Stimulated activated CD4-positive, alpha-beta T cell treated with anti-CD3 and anti-CD28 coated beads, Interleukin-15, amount 100 ng/mL, for 48 hours (primary cell): ENCODE measurements at places on chromosomes 13 and 19.

DNA sequence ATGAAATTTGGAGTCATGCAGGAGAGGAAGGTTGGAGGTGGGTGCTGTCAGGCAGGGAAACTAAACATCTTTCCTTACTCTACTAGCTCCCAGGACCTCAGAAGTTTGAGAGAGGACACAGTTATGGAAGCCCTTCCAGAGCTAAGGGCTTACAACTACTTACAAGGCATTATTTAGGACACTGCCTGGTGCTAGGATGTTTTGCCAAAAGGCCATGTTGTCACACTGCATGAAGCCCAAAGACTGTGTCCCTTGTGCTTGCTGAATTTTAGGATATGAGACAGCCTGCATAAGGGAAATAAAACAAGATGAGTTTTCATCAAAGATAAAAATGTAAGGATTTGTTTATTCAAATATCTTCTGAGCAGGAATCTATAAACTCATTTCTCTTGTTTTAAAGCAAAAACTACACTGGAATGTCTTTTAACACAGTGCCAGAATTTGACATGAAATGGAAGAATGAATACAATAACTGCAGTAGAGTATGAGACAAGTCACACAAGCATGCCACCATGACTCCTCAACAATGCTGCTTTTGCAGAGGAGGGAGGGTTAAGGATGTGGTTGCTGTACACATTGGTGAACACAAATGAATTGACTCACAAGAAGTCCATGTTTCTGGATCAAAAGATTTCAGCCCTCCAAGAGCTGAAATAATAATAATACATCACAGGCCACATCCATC is 258.4 kb downstream of the SPRY2 start:
- DNase-seq: no peak

- peak; percentile 59 for DNase-seq
Observed at GRCh38 chr19:42253245-42254088, 1.5 kb downstream of the ERF start.

GRCh38 chr19:1503089-1503924 is 9.5 kb downstream of the ADAMTSL5 start:
- peak; percentile 75 for DNase-seq

GRCh38 chr13:50098693-50099092 is 83.4 kb downstream of the KCNRG start:
- DNase-seq: no peak

DNA sequence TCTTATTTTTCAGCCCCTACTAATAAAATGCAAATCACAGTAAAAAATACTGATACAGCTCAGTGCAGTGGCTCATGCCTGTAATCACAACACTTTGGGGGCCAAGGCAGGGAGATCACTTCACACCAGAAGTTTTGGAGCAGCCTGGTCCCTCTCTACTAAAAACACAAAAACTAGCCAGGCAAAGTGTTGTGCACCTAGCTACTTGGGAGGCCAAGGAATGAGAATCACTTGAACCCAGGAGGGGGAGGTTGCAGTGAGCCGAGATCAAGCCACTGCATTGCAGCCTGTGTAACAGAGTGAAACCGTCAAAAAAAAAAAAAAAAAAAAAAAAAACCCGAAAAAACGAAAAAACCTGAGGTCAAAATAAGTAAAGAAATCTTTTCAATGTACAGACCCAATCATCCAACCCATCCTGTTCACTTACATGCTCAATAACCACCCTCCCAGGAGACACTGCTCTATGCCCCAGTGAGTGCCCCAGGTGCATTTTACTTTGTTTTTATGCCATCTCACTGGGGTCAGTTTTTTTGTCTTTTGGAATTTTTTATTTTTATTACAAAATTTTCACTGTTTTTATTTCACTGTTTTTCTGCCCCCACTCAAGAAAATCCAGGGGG is 107.0 kb downstream of the ZNF486 start:
- DNase-seq: no peak

DNA sequence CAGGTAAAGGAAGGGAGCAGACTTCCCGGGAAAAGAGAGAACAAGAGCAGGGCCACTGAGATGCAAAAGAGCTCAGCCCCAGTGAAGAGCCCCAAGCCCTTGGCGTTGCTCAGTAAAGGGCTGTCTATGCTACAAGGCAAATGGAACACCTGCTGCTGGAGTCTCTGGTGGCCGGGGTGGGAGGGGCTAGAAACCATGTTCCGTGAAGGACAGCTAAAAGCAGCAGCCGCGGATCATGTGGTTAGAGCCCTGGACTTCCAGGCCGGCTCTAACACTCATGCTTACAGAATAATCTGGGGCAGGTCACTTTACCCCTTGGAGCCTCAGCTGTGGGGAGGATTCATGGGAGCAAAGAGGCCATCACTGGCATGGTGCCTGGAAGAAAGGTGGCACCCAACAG is 17.8 kb downstream of the POU2F2 start:
- no peak for DNase-seq

GRCh38 chr13:66849706-66850105 is 380.4 kb downstream of the PCDH9 start:
- no peak for DNase-seq
